ENCODE measurements at places on chromosomes 11 and 22.

DNA sequence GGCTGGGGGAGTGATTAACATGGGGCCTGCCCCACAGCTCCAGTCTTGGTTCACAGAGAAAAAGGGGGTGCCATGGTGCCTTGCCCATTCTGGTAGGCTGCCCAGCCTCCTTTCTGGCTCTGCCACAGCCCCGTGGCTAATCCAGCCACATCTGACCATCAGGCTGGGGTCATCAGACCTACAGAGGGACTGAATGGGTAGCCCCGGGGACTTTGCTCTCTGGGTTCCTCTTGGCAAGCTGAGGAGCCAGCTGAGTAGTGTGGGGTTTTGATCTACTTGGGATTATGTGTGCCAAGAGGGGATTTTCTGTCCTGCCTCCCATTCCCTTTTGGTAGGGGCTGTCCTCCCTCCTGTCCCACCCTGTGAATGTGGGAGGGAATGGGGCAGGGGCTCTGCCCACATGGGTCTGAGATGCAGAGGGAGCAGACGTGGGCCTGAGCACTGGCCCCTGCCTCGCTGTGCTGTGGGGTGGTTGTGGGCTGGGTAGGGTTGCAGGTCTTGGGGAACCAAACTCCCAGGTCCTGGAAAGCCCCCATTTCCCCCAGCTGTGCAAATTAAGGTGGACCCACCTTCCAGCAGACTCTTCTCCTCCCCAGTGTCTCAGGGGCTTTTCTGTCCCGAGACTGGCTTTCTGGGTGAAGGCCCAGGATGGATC is 32.0 kb downstream of the CD82 start:
- DNase-seq, result no peak

- no peak for DNase-seq
These were observed 28.9 kb downstream of the CELSR1 start for GRCh38 chr22:46508491-46508999.

DNA sequence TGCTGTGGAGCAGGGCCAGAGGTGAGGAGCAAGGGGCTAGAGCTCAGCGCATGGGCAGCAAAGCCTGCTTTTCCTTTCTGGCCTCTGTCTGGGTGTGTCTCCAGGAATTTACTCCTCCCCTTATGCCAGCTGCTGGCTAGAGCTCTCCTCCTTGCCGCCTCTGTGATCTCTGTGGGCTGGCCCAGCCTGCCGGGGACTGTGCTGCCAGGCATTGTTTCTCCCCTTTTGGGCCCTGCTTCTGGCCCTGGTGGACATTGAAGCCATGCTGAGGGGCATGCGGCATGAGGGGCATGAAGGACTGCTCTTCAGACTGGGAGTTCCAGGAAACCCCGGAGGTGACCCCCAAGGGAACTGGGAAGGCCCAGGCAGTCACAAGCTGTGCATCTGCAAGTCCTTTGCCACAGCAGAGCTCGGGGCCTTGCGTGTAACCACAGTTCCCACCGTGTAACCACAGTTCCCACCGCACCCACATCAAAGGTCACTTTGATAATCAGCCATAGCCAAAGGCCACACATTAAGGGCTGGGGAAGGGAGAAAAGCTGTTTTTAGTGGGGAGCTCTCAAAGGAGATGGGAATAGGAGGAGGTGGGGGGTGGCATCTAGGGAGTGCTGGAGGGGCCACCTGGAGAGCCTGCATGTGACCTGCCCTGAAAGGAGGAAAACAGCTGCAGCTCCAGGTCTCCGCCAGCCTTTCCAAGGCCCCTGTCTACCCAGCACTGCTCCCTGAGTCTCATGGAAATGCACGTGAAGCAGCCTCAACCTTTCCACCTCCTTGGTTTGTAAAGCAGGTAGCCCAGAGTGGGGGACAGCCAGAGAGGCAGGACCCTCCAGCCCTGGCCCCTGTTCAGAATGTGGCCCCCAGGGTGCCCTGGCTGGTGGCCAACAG is 62.3 kb downstream of the PPFIBP2 start:
- DNase-seq, result peak; percentile 30

- DNase-seq, result no peak
These were observed 4.9 kb downstream of the HIPK3 start for GRCh38 chr11:33262011-33262645.

DNA sequence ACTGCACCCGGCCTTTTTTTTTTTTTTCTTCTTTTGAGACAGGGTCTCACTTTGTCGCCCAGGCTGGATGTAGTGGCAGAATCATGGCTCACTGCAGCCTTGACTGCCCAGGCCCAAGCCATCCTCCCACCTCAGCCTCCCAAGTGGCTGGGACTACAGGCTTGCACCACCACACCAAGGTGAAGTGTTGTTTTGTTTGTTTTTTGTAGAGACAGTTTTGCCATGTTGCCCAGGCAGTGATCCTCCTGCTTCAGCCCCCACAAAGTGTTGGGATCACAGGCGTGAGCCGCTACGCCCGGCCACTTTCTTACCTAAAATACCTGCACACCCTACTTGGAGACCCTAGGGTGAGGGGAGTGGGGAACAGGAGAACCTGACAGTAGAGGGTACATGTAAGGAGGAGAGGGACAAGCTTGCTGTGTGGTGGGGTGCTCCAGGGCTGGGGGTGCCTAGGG is 4.5 kb upstream of the AIFM3 start:
- no peak for DNase-seq

GRCh38 chr22:25156736-25157135 is 42.9 kb upstream of the CRYBB3 start:
- DNase-seq, result no peak

GRCh38 chr11:67439321-67440228 is 2.1 kb upstream of the PTPRCAP start:
- peak; percentile 52 for DNase-seq

DNA sequence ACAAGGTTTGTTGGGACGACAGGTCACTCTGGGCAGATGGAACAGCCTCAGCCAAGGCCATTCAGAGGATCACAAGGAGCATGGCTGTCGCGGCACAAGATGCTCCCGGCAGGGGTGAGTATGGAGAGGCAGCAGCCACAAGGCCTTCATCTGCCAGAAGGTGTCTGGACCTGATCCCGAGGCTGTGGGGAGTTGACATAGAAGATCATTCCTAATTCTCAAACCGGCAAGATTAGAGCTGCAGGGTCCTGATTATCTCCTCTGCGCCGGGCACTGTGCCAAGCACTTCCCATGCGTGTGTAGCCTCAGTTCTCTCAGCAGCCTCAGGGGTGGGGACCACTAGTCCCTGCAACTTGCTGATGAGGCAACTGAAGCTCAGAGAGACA is 32.3 kb upstream of the RFPL3 start:
- no peak for DNase-seq

- DNase-seq, result no peak
These were observed 131.6 kb upstream of the HSD17B12 start for GRCh38 chr11:43548916-43549315.

DNA sequence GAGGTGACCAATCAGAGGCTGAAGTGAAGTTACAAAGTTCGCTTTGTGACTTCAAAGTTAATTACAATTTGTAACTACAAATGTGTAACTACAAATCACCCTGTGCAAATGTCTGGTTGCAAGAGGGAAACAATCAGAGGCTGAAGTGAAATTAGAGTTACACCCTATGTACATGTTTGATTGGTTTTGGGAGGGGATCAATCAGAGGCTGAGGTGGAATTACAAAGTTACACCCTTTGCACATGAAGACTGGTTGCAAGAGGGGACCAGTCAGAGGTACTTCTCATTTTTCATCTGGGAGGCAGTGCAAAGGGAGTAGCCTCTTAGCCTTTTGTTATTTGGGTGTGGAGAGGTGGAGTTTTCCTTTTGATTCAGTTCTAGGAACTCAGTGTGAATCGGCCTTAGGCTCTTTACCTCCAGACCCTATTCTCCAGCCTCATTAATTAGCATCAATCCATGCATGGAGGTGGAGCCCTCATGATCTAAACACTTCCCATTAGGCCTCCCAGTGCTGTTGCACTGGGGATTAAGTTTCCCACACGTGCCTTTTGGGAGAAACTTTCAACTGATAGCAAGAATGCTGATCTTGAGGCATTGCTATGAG is 291.3 kb upstream of the MTNR1B start:
- DNase-seq, result no peak

GRCh38 chr22:32144496-32145274 is 14.4 kb downstream of the C22orf42 start:
- no peak for DNase-seq

DNA sequence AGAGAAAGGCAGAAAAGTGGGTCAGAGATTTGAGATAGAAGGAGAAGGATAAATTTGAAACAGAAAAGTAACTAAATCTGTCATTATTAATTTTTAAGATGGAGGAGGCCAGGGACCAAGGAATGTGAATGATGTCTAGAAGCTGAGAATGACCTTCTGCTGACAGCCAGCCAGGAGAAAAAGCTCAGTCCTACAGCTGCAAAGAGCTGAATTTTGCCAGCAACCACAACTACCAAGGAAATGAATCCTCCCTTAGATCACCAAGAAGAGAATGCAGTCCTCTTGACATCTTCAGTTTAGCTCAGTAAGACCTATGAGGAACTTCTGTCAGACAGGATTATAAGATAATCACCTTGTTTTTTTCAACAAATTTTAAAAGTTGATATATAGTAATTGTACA is 538.2 kb downstream of the LRRC4C start:
- no peak for DNase-seq

DNA sequence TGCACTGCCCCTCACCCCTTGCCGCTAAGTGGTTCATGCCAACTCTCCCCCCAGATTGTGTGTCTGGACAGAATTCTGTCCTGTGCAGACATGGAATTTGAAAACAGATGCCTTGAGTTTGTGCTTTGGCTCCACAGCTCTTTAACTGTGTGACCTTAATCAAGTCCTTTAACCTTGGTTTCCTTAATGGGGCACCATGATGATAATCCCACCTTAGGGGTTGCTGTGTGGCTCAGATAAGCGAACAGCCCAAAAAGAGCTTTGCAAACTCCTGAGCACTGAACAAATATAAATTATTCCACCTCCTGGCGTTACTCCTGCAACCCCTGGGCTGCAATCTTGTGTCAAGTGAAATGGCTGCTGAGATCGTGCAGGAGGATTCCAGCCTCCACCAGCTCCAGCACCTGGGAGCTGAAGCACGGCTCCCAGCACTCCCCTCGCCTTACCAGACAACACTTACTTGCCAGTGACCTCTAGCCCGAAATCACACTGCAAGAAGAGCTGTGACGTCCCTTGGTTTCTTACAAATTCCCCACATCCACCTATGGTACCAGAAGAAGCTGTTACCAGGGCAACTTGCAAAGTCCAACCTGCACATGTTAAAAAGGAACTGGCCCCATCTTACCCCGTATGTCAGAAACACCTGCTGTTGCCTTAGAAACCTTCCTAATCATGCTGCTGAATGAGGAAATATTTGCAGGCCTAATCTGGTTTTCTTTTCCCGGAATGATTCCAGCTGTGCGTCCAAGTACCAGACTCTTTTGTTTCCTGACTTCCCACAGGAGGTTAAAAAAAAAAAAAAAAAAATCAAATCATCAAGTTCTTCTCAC is 13.2 kb downstream of the VPS37C start:
- DNase-seq, result no peak

GRCh38 chr22:28702891-28703290 is 23.3 kb upstream of the TTC28 start:
- DNase-seq, result no peak

GRCh38 chr11:117256573-117256972 is 24.1 kb downstream of the RNF214 start:
- DNase-seq, result no peak

DNA sequence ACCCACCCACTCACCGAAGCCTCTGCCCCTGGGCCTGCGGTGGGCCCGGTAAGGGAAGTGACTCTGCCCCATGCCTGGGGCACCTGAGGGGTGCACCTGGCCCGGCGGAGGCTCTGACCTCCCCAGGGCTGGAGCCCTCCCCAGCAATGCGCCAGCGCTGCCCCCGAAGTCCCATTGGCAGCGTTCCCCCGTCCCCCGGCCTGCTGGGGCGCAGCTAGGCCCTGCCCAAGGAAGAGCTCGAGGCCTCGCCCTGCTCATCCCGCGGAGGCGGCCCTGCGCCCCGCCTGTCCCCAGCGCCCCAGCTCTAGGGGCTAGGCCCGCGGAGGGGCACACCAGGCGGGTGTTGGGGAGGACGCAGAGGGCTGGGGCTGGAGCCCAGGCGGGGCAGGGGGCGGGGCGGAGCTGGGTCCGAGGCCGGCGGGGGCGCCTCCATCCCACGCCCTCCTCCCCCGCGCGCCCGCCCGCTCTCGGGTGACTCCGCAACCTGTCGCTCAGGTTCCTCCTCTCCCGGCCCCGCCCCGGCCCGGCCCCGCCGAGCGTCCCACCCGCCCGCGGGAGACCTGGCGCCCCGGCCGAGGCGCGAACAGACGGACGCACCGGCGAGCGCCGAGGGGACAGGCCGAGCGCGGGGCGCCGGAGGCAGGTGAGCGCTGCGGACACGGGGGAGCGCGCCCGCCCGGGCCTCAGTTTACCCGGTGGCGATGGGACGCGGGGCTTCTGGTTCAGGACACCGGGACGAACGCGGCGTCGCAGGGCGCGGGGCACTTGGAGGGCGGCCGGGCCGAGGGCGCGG is at the start of gene EPS8L2:
Gene EPS8L2, plus strand, starts transcription at position 586 of the 793 bp plus-strand sequence. CDS start 3,177 bp downstream, outside the sequence.
- no peak for DNase-seq

DNA sequence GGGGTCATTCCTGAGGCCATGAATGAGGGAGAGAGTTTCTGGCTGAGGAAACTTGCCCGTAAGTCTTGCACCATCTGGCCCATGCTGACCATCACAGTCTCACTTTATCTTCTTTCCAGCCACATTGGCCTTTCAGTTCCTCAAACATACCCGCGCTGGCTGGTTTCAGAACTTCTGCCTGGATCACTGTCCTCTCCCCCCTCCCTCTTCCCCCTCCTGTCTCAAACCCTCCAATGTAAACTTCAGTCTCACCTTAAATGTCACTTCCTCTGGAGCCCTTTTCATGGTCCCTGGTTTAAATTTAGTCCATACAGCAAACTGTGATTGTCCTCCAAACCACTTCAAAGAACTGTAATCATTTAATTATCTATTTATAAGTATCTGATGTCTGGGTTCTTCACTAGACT is 3.7 kb upstream of the TMEM109 start:
- no peak for DNase-seq

DNA sequence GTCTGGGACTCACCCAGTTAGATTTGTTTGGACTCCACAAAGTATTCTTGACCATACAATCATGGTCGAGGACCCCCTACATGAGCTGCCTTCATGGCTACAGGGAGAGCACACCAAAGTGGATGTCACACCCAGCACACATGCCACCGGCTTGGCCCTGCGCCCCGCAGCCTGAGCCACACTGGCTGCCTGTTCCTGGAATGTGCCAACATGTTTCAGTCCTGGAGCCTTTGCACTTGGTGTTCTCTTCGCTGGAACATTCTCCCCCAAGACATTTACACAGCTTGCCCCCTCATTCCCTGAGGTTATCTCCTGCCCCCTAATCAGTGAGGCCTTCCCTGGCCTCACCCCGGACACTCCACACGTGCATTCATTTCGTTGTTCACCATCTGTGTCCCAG is 46.0 kb downstream of the PPARA start:
- DNase-seq, result no peak

- DNase-seq, result no peak
These were observed 20.3 kb downstream of the CCDC83 start for GRCh38 chr11:85875505-85875904.

- no peak for DNase-seq
These were observed 34.7 kb downstream of the LUZP2 start for GRCh38 chr11:24531528-24531927.

GRCh38 chr22:30226192-30226832 is 20.2 kb downstream of the LIF start:
- no peak for DNase-seq

- DNase-seq, result no peak
These were observed 188 bp upstream of the MTNR1B start for GRCh38 chr11:92969293-92969633.

Data from stimulated activated CD4-positive, alpha-beta T cell treated with anti-CD3 and anti-CD28 coated beads, Interleukin-1b, Interleukin-23, amount 100 ng/mL, for 48 hours (primary cell).